Calu3 (cell line): ENCODE measurements at places on chromosomes 5 and 9. TPM values are rescaled to one million over a fixed set of nuclear protein-coding genes. Genes with fewer than 3 reads are reported as not detected.

- DNase-seq, result peak; percentile 83
Observed at GRCh38 chr5:132526290-132526973, 16.9 kb downstream of the IL5 start.

GRCh38 chr5:58107704-58108103, 352.2 kb downstream of the PLK2 start:
- no peak for DNase-seq

DNA sequence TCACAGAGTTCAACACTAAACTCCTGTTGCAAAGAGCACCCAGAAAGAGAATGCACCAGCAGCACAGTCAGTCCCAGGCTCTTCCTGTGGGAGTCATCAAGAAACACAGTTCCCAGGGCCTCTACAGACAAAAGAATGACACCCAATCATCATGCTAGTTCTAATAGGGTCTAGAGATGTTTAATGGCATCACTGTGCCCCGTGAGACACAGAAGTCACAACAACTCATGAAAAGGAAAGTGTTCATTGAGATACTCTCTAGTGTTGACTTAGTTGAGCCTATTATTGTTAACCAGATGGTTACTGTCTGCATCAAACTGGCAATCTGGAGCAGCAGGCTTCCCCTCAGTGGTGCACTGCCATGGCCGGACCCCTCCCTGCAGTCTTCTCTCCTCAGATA, 1.6 kb downstream of the KLHL3 start:
- no peak for DNase-seq

Gene DBN1
- total RNA-seq, result 207 and 218 TPM in 2 replicates

Gene SLC6A7
- total RNA-seq, result not detected in 2 replicates

Gene SEMA5A
- total RNA-seq, result 0.52 and 0.93 TPM in 2 replicates
